ENCODE measurements at places on chromosomes 5 and 9. TPM values are rescaled to one million over a fixed set of nuclear protein-coding genes. Genes with fewer than 3 reads are reported as not detected.

- no peak for DNase-seq
Measured at GRCh38 chr5:125578551-125578950, 832.1 kb upstream of the ZNF608 start.

DNA sequence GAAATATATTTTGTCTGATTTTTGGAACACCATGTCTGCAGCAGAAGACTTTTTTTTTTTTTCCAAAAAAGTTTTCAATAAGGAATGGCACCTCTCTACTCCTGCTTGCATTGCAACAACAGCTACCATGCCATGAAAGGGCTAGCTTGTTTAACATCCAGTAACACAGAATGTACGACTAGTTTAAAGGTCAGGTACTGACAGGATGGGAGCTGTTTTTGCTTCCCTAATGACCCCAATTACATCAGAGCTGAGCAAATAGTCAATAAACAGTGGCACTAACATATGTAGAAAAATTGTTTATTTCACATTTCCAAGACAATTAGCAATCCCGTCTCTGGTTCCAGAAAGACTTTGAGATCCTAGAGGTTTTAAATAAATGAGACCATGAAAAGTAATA is 693.8 kb downstream of the NR2F1-AS1 start:
- no peak for DNase-seq

- no peak for DNase-seq
Measured at GRCh38 chr5:126373375-126374108, 49.7 kb upstream of the GRAMD2B start.

GRCh38 chr5:92409134-92409533 is 1026.0 kb upstream of the ARRDC3 start:
- DNase-seq = no peak

DNA sequence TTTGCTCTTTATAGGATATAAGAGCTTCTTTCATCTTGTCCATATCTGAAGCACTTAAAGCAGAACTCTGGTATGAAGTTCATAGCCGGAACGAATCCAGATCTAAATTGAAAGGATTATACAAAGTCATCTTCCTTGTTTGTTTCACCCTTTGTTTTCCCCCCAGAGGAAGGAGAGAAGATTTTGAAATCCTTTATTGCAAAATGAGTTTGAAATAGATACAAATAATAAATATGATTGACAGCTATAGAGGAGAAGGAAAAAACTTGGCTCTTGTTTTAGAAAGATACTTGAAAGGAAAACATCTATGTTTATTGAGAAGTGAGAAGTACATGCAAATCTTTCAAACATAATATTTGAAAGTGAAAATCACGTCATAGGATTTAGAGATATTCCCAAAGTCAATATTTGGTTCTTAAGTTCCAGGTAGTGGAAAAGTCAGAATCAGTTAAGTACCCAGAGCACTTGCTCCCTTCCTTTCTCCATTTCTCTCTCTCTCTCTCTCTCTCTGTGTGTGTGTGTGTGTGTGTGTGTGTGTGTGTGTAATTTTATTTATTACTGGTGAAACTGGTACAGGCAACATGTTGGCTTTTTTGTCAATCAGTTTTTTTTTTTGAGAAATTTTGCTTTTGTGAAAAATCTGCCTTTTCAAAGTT is 27.2 kb downstream of the PAM start:
- DNase-seq = no peak

- DNase-seq = no peak
Measured at GRCh38 chr9:117249799-117250198, 165.1 kb downstream of the ASTN2 start.

GRCh38 chr9:33436445-33436844 is 10.9 kb downstream of the AQP3 start:
- no peak for DNase-seq

TIMD4 gene
- polyA plus RNA-seq = 197 TPM

UBTD2 gene
- polyA plus RNA-seq = 53.9 TPM

TUSC1 gene
- 31.8 TPM for polyA plus RNA-seq

CMYA5 gene
- 2.7 TPM for polyA plus RNA-seq

Data from testis (tissue), 5 donors.